ENCODE measurements at places on chromosomes 11 and 22. TPM values are rescaled to one million over a fixed set of nuclear protein-coding genes. Genes with fewer than 3 reads are reported as not detected.

BTG4 gene
- total RNA-seq, result not detected

CCDC73 gene
- total RNA-seq, result not detected

ISX gene
- total RNA-seq, result not detected

DNA sequence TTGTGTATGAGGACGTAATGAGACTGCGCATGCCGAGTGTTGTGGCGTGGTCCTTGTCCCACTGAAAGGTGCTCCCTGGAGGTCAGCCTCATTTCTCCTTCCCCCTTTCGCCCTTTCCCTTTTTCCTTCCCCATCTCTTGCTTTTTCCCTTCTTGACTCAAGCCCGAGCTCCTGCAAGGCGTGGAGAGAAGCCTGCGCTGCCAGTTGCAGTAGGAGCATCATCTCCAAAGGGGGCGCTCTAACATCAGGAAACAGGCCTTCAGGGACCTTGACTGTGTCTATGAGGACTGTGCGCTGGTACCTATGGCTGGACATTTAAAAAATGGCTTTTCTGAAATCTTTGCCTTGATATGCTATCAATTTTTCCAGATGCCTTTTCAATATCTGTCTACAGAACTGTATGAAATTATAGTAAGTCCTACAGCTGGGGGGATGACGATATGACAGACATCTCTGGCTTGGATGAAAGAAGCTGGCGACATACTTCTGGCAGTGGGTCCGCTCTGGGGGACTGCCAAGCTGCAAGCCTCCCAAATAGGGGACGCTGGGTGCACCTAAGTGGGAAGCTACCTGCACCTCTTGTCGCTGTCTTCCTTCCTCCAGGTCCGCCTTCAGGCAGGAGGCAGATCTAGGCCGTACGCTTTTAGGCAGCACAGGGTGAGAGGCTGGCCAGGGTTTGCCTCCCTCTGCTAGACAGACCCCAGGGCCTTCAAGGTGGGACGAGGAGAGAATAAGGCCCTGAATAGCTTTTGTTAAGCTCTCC lies 96.5 kb downstream of the NXPE2 start:
- DNase-seq, result peak; percentile 1

DNA sequence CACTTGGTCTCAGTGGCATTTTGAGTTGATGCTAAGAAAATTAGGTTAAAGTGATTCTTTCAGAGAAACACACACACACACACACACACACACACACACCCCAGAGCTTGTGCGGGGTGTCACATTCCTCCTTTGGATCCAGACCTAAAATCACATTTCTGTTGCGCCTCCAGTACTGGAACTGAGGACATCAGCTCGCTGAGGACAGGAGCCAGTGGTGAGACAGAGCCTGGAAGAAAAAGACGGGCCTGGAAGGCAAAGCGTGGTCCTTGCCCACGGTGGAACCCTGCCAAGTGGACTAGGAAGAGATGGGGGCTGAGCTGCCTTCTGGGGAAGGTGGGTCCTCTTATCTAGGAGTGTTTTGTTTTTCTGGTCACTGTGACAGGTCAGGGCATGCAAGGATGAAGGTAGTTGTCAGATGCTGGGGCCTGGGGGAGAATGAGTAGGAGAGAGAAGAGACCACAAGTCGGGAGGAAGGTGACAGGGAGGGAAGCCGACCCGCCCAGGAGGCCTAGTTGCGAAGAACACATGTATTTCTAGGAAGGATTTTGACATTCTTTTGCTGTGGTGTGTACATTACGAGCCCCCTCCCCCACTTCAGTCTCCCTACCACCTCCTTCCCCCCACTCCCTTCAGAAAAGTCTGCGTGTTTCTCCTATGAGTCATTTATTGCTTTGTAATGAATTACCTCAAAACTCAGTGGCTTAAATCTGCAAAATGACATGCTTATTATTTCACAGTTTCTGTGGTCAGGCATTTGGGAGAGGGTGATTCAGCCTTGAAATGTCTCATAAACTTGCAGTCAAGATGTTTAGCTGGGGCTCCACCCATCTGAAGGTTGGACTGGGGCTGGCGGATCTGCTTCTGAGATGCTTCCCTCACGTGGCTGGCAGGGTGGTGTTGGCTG lies 4.8 kb upstream of the ELFN2 start:
- peak; percentile 99 for DNase-seq

CABP7 gene
- not detected for total RNA-seq

DNA sequence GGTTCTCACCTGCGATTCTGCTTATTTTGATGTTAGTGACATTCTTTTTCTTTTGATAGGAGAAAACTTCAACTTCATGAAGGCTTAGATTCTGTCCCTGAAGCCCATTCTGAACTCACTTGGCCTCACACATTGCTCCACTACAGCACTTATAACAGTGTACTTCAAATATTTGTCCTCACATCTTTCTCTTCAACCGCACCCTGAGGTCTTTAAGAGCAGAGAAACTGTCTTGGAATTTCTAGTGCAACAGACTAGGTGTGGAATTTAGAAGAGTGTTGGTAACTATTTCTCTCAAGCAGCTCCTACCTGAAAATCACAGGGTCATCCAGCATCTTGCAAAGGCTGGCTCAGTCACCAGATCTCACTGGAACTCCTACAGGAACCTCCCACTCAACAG lies 7.8 kb downstream of the MRGPRX3 start:
- no peak for DNase-seq

GRCh38 chr22:39215426-39216142 lies 29.2 kb downstream of the PDGFB start:
- DNase-seq, result no peak

ATL3 gene
- 58.7 TPM for total RNA-seq

DNA sequence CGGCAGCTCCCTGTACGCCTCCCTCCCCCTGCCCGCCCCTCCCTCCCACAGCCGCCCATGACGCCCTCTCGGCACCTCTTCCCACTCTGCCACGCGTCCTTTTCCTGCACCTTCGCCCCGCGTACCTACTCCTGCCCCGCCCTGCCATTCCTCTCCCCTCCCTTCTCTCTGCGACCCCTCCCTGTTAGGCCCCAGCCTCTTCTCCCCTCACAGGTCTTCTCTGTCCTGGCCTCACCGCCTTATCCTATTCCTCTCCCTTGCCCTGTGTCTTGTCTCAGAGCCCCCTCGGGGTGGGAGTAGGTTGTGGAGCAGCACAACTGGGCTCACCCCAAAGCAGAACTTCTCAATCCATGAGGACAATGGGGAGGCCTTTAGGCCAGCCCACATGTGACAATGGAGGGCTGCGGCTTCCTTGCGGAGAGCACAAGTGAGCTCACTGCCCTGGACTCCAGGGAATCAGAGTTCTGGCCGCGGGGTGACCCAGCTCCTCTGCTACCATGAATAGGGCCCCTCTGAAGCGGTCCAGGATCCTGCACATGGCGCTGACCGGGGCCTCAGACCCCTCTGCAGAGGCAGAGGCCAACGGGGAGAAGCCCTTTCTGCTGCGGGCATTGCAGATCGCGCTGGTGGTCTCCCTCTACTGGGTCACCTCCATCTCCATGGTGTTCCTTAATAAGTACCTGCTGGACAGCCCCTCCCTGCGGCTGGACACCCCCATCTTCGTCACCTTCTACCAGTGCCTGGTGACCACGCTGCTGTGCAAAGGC lies 539 bp downstream of the SLC35C1 start:
- DNase-seq, result peak; percentile 18

DNA sequence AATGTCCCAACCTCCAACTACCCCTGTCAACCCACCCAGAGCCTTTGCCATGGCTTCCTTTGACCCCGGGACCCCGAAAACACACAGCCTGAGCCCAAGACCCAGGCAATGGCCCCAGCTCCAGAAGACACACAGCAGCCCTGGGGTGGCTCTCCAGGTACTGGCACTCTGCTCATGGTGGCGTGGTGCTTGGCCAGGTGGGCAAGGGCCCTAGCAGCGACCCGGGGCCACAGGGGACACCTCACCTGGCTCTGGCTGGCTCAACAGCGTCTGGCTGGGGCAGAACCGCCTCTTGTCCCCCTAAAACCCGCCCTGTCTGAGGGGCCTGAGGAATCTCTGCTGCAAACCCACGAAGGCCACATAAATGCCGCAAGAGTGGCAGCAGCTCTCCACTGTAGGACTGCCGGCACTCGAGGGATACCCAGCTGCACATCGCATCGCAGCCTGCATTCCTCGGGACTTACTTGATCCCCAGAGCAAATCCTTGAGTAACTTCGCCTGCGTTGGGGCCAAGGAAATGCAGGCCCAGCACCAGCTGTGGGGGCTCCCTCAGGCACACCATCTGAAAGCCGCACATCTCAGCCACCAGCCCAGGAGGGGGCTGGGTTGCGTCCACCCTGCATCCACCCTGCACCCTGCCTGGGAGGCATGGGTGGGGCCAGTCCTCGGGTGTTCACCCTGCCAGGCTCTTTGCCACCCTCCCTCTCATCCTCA lies 23.1 kb upstream of the GNB1L start:
- no peak for DNase-seq

DNA sequence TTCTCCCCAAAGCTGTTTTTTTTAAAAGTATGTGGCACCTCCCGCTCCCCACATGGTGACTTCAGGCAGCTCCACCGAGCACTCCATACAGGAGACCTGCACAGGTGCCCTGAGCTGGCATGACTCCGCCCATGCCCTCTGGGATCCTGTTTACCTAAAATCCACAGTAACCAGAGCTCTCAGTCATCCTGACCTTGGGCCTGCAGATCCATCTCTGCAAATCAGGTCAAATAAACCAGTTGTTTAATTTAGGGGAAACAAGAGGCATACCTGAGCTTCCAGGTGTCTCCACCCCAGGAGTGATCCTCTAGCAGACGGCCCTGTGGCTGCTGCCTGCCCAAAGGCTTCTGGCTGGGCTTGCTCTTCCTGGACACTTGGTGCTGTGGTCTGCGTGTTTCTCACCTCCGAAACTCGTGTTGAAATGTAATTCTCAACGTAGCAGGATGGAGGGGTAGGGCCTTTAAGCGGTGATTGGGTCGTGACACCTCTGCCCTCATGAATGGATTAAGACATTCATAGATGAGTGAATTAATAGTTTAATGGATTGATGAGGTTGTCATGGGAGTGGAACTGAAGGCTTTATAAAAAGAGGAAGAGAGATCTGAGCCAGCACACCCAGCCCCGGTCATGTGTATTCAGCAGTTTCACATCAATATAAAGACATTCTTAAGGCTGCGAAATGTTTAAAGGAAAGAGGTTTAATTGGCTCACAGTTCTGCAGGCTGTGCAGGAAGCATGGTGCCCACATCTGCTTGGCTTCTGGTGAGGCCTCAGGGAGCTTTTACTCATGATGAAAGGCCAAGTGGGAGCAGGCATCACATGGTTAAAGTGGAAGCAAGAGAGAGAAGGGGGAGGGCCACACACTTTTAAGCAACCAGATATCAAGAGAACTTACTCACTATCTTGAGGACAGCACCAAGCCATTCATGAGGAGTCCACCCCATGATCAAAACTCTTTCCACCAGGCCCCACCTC lies 34.1 kb downstream of the LINC01488 start:
- no peak for DNase-seq

GRCh38 chr11:72569966-72570892 lies 104.0 kb downstream of the PDE2A start:
- DNase-seq, result no peak

DNA sequence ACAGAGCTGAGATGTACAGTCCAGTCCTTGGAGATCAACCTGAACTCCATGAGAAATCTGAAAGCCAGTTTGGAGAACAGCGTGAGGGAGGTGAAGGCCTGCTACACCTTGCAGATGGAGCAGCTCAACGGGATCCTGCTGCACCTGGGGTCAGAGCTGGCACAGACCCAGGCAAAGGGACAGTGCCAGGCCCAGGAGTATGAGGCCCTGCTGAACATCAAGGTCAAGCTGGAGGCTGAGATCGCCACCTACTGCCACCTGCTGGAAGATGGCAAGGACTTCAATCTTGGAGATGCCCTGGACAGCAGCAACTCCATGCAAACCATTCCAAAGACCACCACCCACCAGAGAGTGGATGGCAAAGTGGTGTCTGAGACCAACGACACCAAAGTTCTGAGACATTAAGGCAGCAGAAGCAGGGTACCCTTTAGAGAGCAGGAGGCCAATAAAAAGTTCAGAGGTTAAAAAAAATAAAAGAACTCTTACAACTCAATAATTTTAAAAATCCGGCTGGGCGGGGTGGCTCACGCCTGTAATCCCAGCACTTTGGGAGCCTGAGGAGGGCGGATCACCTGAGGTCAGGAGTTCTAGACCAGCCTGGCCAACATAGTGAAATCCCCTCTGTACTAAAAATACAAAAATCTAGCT lies 69.9 kb upstream of the RTL6 start:
- DNase-seq, result no peak

- DNase-seq, result no peak
Measured at GRCh38 chr11:83255366-83255765, 30.8 kb downstream of the CCDC90B start.

DNA sequence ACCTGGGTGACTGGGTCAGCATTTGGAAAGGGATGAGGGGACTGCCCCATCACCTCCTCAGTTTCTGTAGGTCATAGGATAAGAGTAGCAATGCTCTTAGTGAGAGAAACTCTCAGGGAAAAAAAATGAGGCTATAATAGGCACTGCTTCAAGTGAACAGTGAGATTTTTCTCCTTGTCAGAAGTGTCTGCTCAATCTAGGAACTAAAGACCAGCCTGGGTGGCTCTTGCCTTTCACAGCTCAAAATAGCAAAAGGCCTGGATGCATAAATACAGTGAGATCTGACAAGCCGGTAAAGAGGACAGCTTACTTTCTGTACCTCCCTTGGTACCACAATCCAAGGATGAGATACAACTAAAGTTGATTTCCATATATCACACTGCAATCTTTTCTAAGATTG lies 205.6 kb upstream of the ANO5 start:
- no peak for DNase-seq

MMP12 gene
- total RNA-seq, result not detected

- DNase-seq, result no peak
Measured at GRCh38 chr11:112966561-112966960, 5.3 kb downstream of the NCAM1 start.

All from Caki2 (cell line).